H9 (cell line): ENCODE measurements at places on chromosomes 4 and X. TPM values are rescaled to one million over a fixed set of nuclear protein-coding genes. Genes with fewer than 3 reads are reported as not detected.

AFF2 gene
- total RNA-seq, result 14.6 and 15.7 TPM in 2 replicates

ADH7 gene
- not detected in 2 replicates for total RNA-seq

PPARGC1A gene
- total RNA-seq, result 1.2 and 1.7 TPM in 2 replicates

CEP44 gene
- 15.3 and 16.5 TPM in 2 replicates for total RNA-seq

LRP2BP gene
- total RNA-seq, result 0.20 and 0.46 TPM in 2 replicates

TEX13C gene
- 0.24 and 0.26 TPM in 2 replicates for total RNA-seq

USP17L18 gene
- not detected in 2 replicates for total RNA-seq

RIPPLY1 gene
- total RNA-seq, result not detected in 2 replicates

SLC10A7 gene
- total RNA-seq, result 3.4 and 3.9 TPM in 2 replicates

SLC49A3 gene
- 6.8 and 6.9 TPM in 2 replicates for total RNA-seq

SULT1E1 gene
- total RNA-seq, result not detected in 2 replicates

PARM1 gene
- 1.4 and 2.0 TPM in 2 replicates for total RNA-seq

ACE2 gene
- not detected in 2 replicates for total RNA-seq

STK32B gene
- 1.0 and 1.3 TPM in 2 replicates for total RNA-seq

BEX2 gene
- 29.6 and 34.2 TPM in 2 replicates for total RNA-seq

GYG2 gene
- total RNA-seq, result 95.9 and 99.9 TPM in 2 replicates

RHOXF2 gene
- not detected in 2 replicates for total RNA-seq

SEC31A gene
- 128 and 141 TPM in 2 replicates for total RNA-seq

SHROOM4 gene
- total RNA-seq, result 1.9 and 2.1 TPM in 2 replicates

FAM47E gene
- total RNA-seq, result 1.0 and 2.0 TPM in 2 replicates

AMELX gene
- not detected in 2 replicates for total RNA-seq

CFP gene
- total RNA-seq, result 2.3 and 2.8 TPM in 2 replicates

NMU gene
- total RNA-seq, result 9.8 and 12.9 TPM in 2 replicates

GPC4 gene
- 416 and 418 TPM in 2 replicates for total RNA-seq

HAND2 gene
- not detected in 2 replicates for total RNA-seq

MAGEB17 gene
- total RNA-seq, result 0.66 and 0.74 TPM in 2 replicates

ASMT gene
- total RNA-seq, result 1.0 and 1.4 TPM in 2 replicates

NELFA gene
- 54.0 and 55.0 TPM in 2 replicates for total RNA-seq

NPY2R gene
- 0.09 TPM in 1 of 2 replicates, not detected in the other for total RNA-seq

SOWAHB gene
- total RNA-seq, result 0.13 and 0.26 TPM in 2 replicates

GLRB gene
- 0.50 and 0.70 TPM in 2 replicates for total RNA-seq

DCLK2 gene
- total RNA-seq, result 0.33 and 0.39 TPM in 2 replicates

FAM53A gene
- total RNA-seq, result 2.3 and 2.4 TPM in 2 replicates

ZBTB49 gene
- total RNA-seq, result 6.7 and 8.7 TPM in 2 replicates

ETDB gene
- total RNA-seq, result not detected in 2 replicates

JCHAIN gene
- not detected in 2 replicates for total RNA-seq

CHIC2 gene
- total RNA-seq, result 8.2 and 9.8 TPM in 2 replicates

GAB3 gene
- 0.42 and 0.46 TPM in 2 replicates for total RNA-seq

OTUD6A gene
- 0.18 TPM in 1 of 2 replicates, not detected in the other for total RNA-seq

FHIP1A gene
- total RNA-seq, result 24.9 and 28.2 TPM in 2 replicates

TRAPPC2 gene
- 13.3 and 14.6 TPM in 2 replicates for total RNA-seq

KIF4A gene
- total RNA-seq, result 41.4 and 41.8 TPM in 2 replicates

TLR3 gene
- 0.92 and 0.97 TPM in 2 replicates for total RNA-seq

MMRN1 gene
- total RNA-seq, result not detected in 2 replicates

GABRG1 gene
- 0.11 TPM in 2 replicates for total RNA-seq

PNMA5 gene
- total RNA-seq, result 0.07 TPM in 1 of 2 replicates, not detected in the other

TRIM60 gene
- not detected in 2 replicates for total RNA-seq

PNCK gene
- 26.2 and 26.8 TPM in 2 replicates for total RNA-seq

BLOC1S4 gene
- 14.3 and 14.9 TPM in 2 replicates for total RNA-seq

ARMCX6 gene
- total RNA-seq, result 47.8 and 48.6 TPM in 2 replicates

AFM gene
- total RNA-seq, result not detected in 2 replicates

PCDH19 gene
- total RNA-seq, result 0.83 and 1.2 TPM in 2 replicates

PRDM8 gene
- total RNA-seq, result not detected in 2 replicates

RAB33A gene
- total RNA-seq, result 0.59 and 0.92 TPM in 2 replicates

SMIM10L2A gene
- total RNA-seq, result 18.1 and 18.3 TPM in 2 replicates

C1QTNF7 gene
- not detected in 2 replicates for total RNA-seq
